ENCODE measurements at places on chromosomes 16 and 17. TPM values are rescaled to one million over a fixed set of nuclear protein-coding genes. Genes with fewer than 3 reads are reported as not detected.

TAT gene
- 0.06 TPM for total RNA-seq

CHRNE gene
- total RNA-seq = 0.12 TPM

ZNF646 gene
- total RNA-seq = 9.1 TPM

SLFN11 gene
- total RNA-seq = 3.7 TPM

CCL17 gene
- total RNA-seq = not detected

FOXO3B gene
- 4.3 TPM for total RNA-seq

GPS1 gene
- 133 TPM for total RNA-seq

ZNF174 gene
- 12.8 TPM for total RNA-seq

CCL13 gene
- total RNA-seq = not detected
